Stimulated activated CD8-positive, alpha-beta memory T cell treated with anti-CD3 and anti-CD28 coated beads, Interleukin-15, amount 100 ng/mL, for 24 hours (primary cell): ENCODE measurements at places on chromosomes 2 and 18.

GRCh38 chr18:27862041-27862682 lies 314.8 kb downstream of the CDH2 start:
- no peak for DNase-seq

GRCh38 chr2:120037995-120038541 lies 25.2 kb downstream of the EPB41L5 start:
- no peak for DNase-seq

GRCh38 chr2:99753505-99753904 lies 263.7 kb upstream of the REV1 start:
- no peak for DNase-seq

GRCh38 chr2:190572246-190572645 lies 37.7 kb upstream of the NEMP2 start:
- no peak for DNase-seq

DNA sequence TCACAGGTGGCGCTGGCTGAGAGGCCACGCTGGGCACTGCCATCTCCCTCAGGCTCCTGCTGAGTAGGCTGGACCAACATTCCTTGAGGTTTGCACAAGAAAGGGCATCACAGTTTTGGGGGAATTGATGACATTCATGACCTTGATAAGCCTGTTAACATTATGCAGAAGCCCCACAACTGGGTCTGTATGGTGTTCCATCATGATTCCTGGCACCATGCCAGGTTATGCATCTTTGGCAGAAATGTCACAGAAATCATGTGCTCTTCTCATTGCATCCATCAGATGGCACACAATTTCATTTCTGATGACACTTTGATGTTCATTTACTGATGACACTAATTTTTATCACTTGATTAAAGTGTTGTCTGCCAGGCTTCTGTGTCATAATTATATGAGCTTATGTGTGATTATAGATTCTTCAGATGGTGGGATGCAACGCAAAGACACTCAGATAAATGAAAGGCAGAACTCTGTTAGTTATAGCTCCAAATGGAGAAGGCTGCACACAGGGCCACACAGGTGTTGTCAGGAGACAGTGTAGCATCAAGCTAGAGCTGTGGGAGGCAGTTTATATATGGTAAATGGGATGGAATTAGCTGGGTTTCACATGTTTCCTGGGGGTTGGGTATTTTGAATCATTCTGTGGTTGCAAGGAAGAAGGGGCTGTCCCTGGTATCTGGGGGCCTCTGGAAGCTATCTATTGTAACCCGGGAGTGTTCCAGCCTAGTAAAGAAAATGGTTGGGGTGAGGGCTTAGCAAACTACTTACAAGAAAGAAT lies 191.3 kb downstream of the SLC39A10 start:
- no peak for DNase-seq

DNA sequence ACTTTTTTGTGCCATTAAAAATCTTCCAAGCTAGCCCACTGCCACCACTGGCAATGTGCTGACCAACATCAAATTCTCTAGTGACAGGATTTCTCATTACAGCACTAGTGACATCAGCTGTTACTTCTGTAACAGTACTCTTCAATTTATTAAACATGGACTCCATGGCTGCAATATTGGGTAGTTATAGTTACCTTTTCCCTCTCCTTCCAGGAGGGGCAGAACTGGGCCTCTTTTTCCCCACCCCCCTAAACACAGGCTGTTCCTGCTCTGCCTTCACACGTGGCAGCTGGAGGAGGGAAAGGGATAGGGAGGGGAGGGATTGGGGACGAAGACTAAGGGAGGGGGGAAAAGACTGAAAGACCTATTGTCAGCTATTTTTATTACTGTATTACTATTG lies 38.1 kb downstream of the TRAK2 start:
- DNase-seq = no peak

DNA sequence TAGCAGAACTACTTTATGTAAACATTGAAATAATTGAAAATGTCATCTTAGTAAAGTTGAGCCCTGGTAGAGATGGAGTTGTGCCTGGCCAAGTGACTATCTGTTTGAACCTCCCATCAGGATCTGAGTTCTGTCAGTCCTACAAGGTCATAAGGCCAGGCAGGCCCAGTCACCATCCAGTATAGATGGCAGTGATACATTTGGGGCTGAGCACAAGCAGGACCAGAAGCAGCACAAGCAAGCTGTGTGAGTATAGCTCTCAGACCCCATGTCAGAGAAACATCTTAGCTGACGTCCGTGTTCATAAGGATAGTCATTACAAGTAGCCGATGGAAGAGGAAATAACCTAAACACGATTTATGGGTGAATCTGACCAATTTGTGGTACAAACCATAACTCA lies 44.5 kb upstream of the RBMS1 start:
- DNase-seq = no peak

- DNase-seq = no peak
Measured at GRCh38 chr2:62307469-62308389, 111.8 kb downstream of the B3GNT2 start.

GRCh38 chr18:11322006-11322405 lies 172.6 kb upstream of the PIEZO2 start:
- no peak for DNase-seq

DNA sequence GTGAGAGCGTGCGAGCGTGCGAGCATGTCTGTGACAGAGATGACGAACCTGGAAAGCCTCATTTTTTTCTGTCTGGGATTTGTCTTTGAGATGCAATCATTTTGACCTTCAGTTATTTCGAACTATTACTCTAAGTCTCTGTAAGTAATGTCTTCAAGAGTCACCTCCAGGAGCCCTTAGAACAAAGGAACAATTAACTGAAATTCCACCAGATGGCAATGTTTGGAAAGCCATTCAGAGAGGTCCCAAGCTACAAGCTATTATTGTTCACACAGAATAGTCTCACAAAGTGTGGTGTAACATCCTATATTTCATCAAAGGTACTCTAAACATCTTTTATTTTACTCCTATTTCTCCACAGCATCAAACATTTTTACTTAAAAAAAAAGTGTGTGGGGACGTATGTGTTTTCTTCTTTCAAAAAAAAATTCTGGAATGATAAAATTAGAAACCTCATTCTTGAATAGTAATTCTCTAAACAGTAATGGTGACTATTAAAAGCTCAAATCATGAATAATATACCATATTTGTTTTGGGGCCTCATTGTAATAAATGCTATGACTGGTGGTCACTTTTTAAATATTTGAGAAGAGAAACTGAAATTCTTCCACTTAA lies 35.1 kb upstream of the MAPRE2 start:
- no peak for DNase-seq

- DNase-seq = no peak
Measured at GRCh38 chr2:152500772-152501171, 165.8 kb downstream of the FMNL2 start.

- no peak for DNase-seq
Measured at GRCh38 chr2:128573531-128573930, 254.9 kb upstream of the HS6ST1 start.

- DNase-seq = no peak
Measured at GRCh38 chr2:230924470-230925341, at the start of gene GPR55. GPR55 (minus strand) TSS chr2:230925242; CDS start chr2:230910962, 14,280 bp downstream.

- no peak for DNase-seq
Measured at GRCh38 chr18:55318951-55319441, 269.0 kb downstream of the TCF4 start.

DNA sequence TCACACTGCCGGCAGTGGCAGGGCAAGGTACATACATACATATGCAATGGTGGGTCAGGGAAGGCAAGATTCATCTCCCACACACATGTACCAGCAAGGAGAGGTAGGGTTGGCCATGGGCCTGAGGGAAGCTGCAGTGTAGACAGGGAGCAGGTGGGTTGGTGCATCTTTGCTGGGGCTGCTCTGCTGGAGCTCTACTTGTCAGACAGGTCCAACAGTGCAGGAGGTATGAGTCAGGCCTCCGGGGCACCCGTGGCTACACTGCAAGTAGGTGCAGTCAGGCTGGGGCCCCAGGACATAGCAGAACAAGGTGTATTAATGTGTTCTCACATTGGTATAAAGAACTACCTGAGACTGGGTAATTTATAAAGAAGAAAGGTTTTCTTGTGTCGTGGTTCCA lies 281.1 kb upstream of the COL3A1 start:
- no peak for DNase-seq

- no peak for DNase-seq
Measured at GRCh38 chr2:182821182-182821581, 45.3 kb downstream of the FRZB start.

- DNase-seq = no peak
Measured at GRCh38 chr2:85850451-85850850, 38.3 kb downstream of the ST3GAL5 start.

DNA sequence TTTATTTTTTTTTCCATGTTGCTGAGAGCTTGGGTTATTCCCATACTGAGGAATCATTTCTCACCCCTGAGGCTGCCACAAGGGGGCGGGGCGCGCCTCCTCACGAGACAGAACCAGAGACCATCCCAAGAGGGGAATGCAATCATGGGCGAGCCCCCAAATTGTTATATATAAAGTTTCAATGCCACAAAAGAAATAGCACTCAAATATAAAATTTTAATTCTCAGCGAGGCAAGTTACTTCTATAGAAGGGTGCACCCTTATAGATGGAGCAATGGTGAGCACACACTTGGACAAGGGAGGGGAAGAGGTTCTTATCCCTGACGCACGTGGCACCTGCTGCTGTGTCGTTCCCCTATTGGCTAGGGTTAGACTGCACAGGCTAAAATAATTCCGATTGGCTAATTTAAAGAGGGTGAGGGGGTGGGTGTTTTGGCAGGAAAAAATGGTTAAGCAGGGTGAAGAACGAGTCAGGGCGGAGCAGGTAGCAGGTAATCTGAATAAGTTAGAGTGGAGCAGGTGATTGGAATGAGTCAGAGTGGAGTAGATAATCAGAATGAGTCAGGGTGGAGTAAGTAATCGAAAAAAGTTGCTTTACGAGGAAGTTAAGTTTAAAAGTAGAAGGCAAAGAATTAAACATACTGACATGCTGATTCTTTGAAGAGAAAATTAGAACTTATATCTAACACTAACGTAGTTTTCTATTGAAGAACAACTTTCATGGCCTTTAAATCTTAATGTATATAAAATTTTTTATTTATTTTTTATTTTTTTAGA lies 177.5 kb downstream of the MTCL1 start:
- DNase-seq = no peak

DNA sequence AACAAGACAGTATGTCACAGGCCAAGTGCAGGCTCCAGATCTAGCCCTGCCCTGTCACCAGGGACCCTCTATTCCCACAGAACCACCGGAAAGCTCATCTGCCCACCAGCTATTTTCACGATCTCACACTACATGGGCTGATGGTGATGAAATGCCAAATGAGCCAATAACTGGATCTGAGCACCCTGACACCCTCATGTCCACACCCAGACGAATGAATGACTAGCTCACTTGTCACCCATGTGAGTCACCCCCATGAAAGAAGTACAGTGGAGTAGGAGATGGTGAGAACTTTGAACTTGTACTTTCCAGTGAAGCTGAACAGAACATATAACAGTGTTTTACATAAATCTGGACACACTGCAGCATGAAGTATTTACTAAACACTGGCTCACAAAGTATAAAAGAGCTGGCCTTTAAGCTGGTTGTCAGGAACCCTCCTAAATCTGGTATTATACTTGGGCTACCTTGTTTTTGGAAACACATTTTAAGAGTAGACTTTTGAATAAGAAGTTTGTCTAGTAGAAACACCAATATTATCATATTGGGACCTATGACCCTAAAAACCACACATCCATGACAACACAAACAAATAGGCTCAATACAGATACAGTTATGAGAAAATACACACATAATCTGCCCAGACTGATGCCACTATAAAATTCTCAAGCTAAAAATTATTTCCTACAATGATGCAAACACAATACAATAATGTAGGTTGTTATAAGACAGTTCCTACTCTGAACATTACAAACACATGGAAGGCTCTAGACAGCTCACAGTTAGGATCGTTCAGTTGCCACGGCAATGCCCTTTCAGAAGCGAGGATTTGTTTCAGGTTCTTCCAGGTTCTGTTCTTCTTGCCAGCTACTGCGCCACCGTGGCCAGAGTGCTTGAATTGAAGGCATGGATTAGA lies 19.0 kb downstream of the INO80C start:
- no peak for DNase-seq

GRCh38 chr18:3658529-3658928 lies 208.6 kb downstream of the TGIF1 start:
- DNase-seq = no peak

- no peak for DNase-seq
Measured at GRCh38 chr18:9215221-9215933, 78.8 kb downstream of the ANKRD12 start.

DNA sequence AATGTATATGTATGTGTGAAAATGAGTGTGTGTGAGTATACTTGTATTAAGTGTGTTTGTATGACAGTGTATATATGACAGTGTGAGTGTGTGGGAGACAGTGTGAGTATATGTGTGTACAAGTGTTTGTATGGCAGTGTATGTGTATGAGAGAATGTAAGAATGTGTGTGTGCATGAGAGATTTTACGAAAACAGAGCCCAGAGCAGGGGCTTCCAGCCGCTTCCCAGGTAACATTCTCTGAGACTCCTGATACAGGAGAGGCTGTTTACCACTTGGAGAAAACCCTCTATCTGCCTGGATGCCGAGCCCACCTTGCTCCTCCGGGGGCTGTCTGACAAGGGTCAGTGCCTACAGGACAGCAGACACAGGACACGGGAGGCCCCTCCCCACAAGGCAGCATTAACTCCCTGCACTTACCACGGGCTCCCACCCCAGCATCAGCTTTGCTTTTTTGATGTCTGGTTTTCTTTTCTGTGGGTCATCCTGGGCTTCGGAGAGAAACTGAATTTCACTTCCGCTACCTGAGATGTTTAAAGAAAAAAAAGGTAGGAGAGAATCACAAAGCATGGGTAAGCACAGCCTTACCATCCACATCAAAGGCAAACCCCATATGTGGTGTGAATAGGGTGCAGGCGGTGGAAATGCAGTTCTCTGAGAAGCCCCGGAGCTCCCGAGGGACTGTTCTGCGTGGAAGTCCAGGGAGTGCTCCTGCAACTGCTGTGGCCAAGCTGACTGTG lies 97.6 kb downstream of the UXS1 start:
- no peak for DNase-seq

- DNase-seq = no peak
Measured at GRCh38 chr2:120461092-120461491, 115.2 kb downstream of the INHBB start.

DNA sequence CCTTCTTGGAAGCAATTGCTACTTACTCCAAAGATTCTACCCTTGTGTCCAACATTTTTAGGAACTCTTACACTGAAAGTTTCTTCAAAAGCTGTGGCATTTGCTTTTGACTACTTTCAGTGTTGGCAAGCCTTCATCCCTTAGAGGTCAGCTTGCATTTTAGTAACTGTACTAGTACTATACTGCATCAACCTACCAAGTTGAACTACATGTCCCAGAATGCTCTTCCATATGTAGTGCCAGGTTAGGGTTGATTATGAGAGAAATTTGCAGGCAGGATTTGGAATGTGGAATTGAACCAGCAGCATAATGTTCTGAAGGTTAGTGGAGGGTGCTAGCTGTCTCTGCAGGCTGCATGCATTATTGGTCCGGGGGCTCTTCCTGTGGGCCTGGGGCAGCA lies 218.3 kb upstream of the FBXO11 start:
- no peak for DNase-seq
